ENCODE measurements at places on chromosomes 7 and 10.
A peak's percentile ranks its signal among the peaks of the same experiment; 100 is the strongest.

DNA sequence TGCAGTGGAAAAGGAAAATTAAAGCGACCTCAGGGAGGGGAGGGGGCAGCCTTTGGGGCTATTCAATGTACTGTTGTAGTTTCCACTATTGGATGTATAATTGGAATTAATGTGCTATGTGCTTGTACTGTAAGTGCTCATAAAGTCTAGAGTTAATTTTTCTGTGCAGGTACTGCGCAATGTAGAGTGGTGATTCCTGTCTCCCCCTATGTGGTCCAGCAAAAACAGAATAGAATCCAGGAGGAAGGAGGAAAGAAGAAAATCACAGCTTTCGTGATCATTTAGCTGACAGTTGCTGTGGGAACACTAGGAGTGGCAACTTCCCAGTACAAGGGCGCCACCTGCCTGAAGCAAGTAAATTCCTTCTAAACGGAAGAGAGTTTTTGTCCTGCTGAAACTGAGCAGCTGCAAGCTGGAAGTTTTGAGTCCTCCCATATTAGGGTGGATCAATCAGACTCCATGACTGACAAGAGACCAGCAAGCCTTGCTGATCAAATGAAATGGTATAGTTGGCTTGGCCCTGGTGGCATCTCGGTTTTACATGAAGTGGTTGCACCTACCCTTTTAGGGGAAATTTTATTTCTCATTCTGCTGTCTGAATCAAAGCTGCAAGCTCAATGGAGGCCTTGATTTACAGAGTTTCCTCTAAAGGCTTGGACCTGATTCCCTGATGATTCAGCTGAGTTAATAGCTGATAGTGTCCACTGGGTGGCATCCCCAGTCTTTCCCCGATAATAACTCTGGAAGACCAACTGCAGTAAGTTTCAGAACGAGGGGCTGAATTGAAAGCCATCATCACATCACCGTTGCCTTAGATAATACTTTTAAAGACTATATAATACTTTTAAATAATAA lies 299.8 kb downstream of the HGF start:
- peak; percentile 25 for DNase-seq

GRCh38 chr10:11011984-11012383 lies 5.7 kb upstream of the CELF2 start:
- no peak for DNase-seq

GRCh38 chr10:52597189-52597863 lies 175.3 kb downstream of the MBL2 start:
- no peak for DNase-seq

DNA sequence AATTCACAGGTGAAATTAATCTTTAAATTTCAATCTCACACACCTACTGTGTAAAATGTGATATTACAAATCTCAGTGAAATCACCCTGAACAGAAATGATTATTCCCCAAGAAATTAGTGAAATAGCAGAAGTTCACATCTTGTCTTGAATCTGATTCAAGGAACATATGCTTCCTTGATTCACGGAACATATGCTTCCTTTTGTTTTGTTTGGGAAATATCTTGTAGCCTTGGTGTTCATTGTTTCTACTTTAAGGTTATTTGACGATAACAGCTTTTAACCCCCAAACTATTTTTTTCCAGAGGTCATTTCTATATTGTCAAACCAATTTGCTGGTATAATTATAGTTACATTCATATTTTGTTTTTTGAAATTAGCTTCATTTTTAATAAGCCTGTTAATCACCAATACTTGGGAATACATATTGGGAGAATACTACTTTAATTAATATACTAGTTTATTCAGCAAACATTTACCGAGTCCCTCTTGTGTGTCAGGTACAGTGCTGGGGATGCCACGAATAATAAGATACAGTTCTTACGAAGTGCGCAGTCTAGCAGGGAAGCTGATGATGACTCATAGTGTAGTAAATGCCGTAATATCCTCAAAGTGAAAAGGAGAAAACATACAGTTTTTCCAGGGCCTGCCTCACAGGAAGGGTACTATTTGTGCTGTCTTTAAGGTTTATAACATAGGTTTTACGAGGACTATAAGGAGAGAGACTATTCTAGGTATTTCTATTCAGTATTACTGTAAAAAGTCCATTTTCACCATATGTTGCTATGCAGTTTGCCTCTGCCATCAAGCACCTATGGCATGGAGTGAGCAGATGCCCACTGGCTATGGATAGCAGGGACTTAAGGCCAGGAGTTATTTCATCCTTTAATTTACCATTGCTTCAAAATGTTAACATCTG lies 32.5 kb downstream of the PRKAR2B start:
- DNase-seq: no peak
